Fibroblast of pulmonary artery (primary cell): ENCODE measurements at places on chromosomes 2 and 18.

GRCh38 chr2:23760736-23761135 lies 166.2 kb downstream of the ATAD2B start:
- DNase-seq, result peak; percentile 87

GRCh38 chr2:127471286-127471988 lies 53.2 kb downstream of the PROC start:
- DNase-seq, result no peak

DNA sequence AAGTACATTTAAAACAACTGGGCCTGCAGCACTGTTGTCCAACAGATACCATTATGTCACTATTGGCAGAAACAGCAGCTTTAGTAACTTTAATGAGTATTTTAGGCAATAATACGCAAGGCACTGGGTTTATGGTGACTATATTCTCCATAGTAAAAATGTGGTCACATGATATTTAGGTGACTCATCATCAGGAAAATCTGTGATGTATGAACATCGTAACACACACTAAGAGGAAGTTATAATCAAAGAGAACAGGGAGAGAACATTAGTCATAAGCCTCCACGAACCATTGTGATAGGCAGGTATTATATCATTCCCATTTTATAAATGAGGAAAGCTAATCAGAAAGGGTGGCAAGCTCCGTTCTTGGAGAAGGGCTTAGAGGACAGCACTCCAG lies 36.9 kb downstream of the RAPH1 start:
- DNase-seq, result peak; percentile 90

DNA sequence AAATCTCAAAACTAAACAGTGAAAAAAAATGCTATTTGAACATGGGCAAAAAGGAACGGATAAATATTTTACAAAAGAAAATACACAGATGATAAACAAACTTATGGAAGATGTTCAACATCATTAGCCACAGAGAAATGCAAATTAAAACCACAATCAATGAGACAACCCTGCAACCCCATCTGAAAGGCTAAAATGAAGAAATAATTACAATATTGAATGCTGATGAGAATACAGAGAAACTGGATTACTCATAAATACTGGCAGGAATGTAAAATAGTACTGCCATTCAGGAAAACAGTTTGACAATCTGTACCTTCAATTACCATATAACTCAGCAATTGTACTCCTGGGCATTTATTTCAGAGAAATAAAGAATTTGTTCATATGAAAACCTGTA lies 193.1 kb upstream of the UBE2E3 start:
- peak; percentile 25 for DNase-seq

- DNase-seq, result no peak
Measured at GRCh38 chr2:149355716-149356422, 25.5 kb downstream of the LYPD6 start.

- DNase-seq, result no peak
Measured at GRCh38 chr2:240687045-240687740, 4.5 kb upstream of the AQP12A start.

DNA sequence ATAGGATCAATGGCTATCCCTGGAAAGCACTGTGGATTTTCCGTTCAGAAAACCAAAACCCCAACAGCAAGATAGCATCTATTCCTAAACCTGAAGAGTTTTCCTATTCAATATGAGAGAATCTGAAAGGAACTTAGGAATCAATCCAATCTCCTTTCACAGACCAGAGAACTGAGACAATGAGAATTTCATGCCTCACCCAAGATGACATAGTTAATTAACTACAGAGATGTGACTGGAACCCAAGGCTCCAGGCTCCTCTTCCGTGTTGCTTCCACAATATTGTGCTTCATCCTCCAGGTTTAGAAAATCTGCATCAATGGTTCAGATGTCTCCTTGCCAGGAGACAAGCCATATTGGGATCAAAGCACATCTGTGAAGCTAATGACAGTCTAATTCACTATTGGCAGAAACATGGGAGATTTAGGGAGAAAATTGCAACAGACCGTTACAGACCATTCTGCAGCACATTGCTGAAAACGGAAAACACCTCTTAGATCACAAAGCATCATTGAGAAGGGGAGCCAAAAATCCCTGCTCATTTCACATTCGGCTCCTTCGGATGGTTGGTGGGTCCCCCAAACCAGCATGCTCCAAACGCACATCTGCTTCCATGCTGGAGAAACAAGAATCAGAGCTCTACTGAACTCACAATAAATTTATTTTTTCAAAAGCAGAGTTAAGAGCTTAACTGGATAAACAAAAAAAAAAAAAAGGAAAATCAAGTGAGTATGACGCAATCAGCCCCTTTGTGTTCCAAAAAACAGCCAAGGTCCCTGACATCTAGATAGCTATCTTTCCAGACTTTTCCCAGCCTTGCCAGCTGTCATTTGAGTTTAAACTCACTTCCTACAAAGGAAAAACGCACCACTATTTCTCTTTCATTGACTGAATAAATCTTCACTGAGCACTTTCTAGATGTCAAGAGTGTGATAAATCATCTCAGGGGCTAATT lies 290.3 kb downstream of the C1D start:
- DNase-seq, result peak; percentile 29

DNA sequence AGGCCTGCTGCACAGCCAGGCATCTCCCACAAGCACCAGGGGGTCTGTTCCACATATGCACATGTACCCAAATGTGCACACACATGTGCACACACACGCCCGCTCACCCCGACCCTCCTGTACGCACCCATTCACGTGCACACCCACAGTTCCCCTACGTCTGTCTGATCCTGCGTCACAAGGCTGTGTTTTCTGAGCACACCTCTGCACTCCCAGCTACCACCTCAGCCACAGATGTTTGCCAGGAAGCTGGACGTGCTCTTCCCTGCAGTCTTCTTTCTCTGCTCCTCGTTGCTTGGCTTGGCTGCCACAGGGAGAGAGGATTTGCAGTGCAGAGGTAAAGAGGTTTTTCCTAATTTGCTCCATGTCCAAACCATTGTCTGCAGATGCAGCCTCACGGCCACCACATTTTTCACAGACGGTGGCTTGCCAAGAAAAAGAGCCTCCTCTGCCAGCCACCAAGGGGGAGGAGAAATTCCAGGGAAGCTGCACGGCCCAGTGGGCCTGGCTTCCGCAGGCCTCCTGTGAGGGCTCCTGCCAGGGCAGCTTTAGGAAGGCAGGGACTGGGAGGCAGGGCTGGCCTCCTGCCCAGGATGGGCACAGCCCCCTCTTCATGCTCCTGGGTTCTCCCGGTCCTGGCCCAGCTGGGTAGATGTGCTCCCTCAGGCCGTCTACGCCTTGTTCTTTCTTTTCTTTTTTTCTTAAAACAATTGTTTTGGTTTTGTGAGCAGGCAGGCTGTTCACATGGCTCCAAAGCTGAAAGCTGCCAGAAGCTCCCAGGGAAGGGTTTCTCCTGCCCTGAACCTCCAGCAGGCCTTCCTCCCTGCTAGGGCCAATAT lies 29.3 kb upstream of the HS6ST1 start:
- peak; percentile 89 for DNase-seq

GRCh38 chr2:122800781-122801180 lies 1045.3 kb downstream of the TSN start:
- no peak for DNase-seq

DNA sequence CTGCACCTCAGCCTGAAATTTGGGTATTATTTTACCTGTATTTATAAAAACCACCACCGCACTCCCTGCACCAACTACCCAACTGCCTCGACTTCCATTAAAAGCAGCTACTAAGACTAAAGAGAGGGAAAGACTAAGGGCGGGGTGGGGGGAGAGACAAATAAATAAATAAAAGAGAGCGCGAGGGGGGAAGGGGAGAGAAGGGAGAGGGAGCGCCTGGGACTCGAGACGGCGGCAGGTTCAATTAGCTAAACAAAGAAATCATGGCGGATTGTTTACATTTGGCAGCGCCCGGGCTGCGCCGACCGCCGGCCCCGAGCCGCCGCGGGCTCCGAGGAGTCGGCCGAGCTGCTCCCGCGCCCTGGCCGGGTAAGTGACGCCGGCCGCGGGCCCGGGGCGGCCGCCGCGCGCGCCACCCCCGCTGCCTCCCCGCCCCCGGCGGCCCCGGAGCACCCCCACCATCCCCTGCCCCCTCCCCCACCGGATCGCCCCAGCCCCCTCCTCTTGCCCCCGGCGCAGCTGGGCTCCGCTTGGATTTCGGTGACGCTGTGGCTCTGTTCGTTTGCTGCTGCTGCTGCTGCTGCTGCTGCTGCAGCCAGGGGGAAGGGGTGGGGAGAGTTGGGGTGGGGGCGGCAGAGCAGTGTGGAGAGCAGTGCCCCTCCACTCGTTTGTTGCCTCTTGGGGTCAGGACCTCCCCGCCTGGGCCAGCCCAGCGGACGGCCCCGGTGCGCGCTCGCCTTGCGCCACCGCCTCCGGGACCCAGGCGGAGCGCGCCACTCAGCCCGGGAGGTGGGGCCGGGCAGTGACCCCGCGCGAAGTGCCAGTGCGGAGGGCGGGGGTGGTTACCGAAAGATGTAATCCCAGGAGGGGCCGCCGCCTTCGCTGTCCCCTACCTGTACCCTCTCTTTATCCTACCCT lies 187.2 kb upstream of the FANCL start:
- peak; percentile 3 for DNase-seq

- DNase-seq, result no peak
Measured at GRCh38 chr2:200275295-200276013, 31.0 kb upstream of the SPATS2L start.

- DNase-seq, result no peak
Measured at GRCh38 chr2:238793801-238794449, 54.0 kb upstream of the TWIST2 start.

DNA sequence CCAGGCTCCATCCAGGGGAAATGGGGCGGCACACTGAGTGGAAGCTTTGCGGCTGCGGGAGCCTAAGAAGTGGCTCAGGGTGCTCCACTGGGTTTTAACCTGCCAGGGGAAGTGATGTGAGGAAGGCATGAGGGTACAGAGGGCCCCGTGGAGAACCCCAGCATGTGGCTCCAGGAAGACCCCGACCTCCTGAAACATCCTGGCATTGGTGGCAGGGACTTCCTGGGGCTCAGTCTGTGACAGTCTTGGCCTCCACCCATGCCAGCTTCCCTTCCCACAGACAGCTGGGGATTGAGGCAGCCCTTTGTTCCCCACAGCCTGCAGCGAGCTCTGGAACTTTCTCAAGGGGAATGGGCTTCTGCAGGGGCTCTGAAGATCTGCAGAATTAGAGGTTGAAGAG lies 146.6 kb downstream of the TNS1 start:
- no peak for DNase-seq

GRCh38 chr2:44170311-44170717 lies 1.6 kb downstream of the PPM1B start:
- peak; percentile 54 for DNase-seq

- no peak for DNase-seq
Measured at GRCh38 chr2:162646794-162647193, 191.8 kb downstream of the KCNH7 start.

- DNase-seq, result peak; percentile 77
Measured at GRCh38 chr2:180978903-180979748, 1.3 kb upstream of the UBE2E3 start.

- no peak for DNase-seq
Measured at GRCh38 chr18:36811430-36811829, 17.4 kb downstream of the TPGS2 start.
